ENCODE measurements at places on chromosomes 16 and 17. TPM values are rescaled to one million over a fixed set of nuclear protein-coding genes. Genes with fewer than 3 reads are reported as not detected.

DNA sequence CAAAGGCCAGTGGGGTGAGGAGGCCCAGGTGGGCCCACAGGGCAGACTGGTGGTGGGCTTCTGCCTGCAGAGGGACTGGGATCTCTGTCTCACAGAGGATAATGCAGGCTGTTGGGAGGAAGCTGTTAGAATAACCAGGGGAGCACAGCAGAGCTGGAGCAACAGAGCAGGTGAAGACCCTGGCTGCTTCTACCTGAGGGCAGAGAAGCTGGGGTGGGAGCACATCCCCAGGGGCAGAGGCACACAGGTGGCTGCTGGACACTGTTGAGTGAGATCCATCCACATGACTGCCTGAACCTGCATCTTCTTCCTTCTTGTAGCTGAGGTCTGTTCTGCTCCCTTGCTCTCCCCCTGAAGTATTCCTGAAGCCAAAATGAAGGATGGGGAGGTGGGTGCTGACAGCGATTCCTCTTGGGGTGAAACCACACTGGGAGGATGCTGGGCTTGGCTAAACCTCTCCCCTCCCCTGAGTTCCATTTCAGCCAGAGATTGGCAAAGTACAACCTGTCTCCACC is 1725.0 kb downstream of the TP53TG3F start:
- H3K4me1 ChIP-seq: no peaks in the 10 kb centered on the region
- no peak overlapping the region for H3K4me3 ChIP-seq
- DNase-seq: no peak
- no peaks in the 10 kb centered on the region for H3K36me3 ChIP-seq
- no peak overlapping the region for H3K27ac ChIP-seq
- H3K27me3 ChIP-seq: no peaks in the 10 kb centered on the region

DNA sequence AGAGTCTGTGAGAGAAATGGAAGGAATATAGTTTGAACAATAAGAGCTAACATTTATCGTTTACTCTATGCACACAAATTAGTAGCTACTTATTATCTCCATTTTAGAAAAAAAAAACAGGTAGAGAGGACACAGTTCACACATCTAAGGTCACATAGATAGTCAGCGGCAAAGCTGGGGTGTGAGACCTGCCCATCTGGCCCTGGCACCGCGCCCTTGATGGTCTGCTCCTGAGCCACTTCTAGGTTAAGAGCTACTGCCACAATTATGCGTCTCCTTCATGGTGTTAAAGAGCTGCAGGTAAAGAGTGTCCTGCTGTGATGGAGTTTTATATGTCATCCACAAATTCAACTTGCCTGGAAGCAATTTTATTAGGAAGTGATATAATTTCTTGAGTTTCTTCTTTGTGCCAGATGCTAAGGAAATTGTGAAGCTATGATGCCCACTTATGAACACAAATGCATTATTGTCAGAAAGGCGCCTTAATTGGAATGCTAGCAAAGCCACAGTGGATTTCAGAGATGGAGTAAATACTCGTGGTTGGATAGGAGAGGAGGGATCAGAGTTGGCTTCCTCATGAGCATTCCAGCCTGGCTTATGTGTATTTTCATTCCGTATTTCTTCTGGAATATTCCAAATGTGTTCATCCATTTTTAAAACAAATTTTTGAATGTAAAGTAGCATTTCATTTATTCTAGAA is 21.3 kb upstream of the MFSD6L start:
- no peak overlapping the region for H3K4me3 ChIP-seq
- no peaks in the 10 kb centered on the region for H3K4me1 ChIP-seq

The GRIN2C gene
- total RNA-seq: not detected

The LITAFD gene
- not detected for total RNA-seq
